SHP77 treated with DMSO at 0.1 percent for 48 hours (cell line): ENCODE measurements at places on chromosomes 1 and 21.

DNA sequence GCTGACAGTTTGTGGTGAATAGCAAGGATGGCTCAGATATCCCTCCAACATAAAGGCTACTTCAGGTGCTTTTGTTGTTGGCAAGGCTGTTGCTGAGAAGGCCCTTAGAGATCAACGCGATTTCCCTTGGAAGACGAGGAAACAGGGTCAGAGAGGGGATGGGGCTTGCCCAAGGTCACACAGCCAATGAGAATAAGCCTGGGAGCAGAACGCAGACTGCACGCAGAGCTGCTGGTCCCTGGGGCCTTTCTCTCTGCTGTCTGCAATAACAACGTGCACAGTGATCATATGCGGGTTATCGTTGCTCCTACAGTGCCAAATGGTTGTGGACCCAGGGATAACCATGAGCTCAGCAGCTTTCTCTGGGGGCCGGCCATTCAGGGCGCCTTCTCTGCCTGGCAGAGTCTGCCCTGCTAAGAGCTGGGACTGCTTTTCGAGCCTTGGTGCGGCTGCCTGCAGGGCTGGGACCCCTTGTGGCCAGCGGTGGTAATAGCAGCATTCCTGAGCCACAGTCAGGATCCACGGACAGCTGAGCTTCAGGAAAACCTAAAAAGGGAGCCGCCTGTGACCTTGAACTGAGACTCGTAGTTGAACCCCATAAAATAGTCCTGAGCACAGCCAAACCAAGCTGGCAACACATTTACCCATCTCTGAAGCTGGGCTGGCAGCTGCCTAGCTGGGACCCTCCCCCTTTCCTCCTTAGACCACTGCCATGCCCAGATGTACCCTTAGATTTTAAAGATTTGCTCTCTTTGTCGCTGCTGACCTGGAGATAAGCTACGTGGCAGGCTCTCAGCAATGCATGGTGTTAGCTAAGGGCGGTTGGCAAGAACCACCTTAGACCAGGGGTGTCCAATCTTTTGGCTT is 39.8 kb downstream of the HTR6 start:
- no peak for DNase-seq

GRCh38 chr1:53410701-53411100 is 48.5 kb upstream of the DMRTB1 start:
- no peak for DNase-seq

GRCh38 chr1:161258439-161259344 is at the start of gene PCP4L1:
Gene PCP4L1 (plus strand): TSS chr1:161258745. CDS start chr1:161258975, 230 bp downstream.
- DNase-seq, result no peak

- no peak for DNase-seq
Observed at GRCh38 chr21:45467221-45467779, 62.3 kb downstream of the COL18A1 start.

- no peak for DNase-seq
Observed at GRCh38 chr1:235015291-235015985, 113.2 kb downstream of the TOMM20 start.

GRCh38 chr1:194860248-194861201 is 1674.1 kb upstream of the B3GALT2 start:
- DNase-seq, result no peak
